ENCODE measurements at places on chromosomes 16 and 17.

GRCh38 chr17:73889439-73889838 lies 245.2 kb upstream of the SDK2 start:
- DNase-seq: no peak

GRCh38 chr16:25014500-25015147 lies 545 bp downstream of the ARHGAP17 start:
- DNase-seq: peak; percentile 58

DNA sequence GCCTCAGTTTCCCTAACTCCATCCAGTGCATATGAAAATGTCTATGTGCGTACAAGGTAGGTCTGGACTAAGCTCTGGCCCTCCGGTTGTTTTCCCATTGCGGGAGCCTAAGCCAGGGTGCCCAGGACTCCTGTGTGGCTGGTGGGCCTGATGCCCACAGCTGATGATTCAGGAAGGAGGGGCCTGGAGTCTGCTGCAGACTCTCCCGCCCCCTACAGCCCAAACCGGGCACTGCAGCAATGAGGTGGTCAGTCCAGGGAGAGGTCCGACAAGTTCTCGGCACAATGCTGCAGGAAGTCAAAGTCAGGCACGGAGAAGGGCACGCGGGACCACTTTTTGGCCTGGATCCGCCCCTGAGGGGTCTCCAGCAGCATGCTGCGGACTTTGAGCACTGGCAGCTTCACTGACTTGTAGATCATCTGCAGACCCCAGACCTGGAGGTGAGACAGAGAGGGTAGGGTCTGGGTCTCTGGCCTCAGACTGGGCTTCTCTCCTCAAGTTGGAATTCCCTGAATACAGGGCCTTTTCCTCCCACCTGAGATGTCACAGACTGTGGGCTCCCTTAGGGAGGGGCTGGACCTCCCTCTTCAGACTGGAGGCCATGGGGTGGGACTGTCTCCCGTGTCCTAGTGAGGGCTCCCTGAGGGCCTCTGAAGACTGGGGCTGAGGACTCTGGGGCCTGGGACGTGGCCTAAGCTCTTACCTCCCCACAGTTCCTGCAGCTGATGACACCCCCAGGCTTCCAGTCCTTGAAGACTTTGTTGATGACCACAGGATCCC lies 3.4 kb upstream of the ZNF385C start:
- peak; percentile 85 for DNase-seq

DNA sequence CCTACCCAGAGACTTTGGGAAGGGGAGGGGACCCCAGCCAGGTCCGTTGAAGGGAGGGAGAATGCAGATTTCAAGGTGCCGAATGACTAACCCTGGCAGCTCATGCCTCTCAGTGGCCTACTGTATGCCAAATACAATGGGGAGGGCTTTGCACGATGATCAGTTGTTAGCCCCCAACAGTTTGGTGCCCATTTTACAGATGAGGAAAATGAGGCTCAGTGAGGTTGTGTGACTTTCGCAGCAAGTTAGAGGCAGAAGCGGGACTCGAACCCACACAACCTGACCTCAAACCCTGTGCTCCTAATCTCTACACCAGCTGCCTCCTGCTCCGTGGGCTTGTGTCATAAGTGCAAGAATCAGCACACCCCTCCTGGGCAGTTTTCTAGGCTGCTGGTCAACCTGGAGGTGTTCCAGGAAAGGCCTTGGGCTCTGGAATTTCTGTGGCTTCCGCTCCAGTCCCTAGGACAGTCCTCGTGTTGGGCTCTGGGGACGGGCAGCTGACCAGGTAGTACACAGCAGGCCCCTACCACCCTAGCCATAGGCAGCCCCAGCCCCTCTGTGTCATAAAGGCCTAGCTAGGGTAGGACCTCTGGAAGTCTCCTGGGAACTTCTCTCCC lies 11.9 kb upstream of the NAGPA start:
- DNase-seq: no peak

GRCh38 chr17:79305768-79306423 lies 231.3 kb downstream of the ENGASE start:
- DNase-seq: peak; percentile 17

DNA sequence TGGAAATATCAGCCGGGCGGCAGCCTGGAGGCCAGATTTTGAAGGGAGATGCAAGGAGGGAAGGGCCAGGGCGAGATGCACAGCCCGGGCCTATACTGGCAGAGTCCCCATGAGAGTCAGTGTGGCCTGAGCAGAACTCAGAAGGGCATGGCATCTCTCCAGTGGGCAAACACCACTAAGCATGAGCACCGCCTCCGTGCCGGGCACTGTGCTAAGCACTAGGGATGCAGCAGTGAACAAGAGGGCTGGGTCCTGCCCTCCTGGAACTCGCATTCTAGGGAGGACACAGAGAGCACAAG lies 33.5 kb downstream of the TK2 start:
- no peak for DNase-seq

GRCh38 chr16:79261481-79261940 lies 339.0 kb downstream of the MAF start:
- peak; percentile 50 for DNase-seq

DNA sequence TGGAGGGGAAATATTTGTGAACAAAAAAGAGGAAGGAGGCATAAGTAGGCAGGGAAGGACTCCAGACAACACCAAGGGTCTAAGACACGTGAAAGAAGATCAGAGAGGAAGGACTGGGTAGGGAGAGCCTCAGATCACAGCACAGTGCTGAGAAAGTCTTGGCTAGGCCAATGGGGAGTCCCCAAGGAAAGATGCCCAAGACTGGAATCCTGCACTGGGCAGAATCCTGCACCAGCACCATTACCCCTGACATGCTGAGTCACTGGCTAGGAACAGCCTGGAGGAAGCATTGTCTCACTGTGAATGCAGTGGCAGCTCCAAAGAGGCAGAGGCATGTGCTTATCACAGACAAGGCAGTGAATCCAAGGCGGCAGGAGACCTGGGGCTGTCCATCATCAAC lies 19.2 kb downstream of the CLEC19A start:
- no peak for DNase-seq

DNA sequence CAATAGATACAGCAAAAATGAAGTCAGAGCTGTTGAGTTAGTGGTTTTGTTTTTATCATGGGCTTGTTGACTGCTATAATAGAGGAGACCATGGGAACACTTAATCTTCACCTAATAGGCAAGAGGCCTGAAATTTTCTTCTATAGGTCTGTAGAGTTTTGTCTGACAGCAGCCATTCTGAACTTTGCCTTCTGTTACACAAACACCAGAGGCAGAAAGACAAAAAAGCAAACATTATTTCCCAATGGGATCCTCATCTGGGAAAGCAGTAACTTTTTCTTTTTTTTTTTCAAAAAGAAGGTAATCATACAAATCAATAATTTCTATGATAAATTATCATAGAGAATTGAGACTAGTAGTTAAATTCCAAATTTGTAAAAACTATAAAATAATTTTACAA lies 494.1 kb downstream of the TOX3 start:
- no peak for DNase-seq

DNA sequence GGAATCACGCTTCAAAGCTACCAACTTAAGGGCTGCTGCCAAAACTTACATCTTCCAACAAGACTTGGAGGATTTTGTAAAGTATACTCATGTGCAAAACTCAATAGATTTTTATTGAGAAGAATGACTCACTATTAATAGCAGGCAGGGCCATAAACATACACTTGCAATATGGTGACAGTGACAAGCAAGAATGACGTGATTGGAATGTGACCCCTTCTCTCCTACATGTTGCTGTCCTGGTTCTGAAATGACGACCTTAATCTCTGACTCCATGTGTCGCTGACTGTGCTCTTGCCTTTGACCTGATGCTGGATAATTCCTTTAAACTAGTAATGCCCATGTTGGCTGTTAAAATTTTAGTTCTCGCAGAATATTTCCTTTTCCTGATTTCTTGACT lies 174.5 kb downstream of the PARN start:
- no peak for DNase-seq

DNA sequence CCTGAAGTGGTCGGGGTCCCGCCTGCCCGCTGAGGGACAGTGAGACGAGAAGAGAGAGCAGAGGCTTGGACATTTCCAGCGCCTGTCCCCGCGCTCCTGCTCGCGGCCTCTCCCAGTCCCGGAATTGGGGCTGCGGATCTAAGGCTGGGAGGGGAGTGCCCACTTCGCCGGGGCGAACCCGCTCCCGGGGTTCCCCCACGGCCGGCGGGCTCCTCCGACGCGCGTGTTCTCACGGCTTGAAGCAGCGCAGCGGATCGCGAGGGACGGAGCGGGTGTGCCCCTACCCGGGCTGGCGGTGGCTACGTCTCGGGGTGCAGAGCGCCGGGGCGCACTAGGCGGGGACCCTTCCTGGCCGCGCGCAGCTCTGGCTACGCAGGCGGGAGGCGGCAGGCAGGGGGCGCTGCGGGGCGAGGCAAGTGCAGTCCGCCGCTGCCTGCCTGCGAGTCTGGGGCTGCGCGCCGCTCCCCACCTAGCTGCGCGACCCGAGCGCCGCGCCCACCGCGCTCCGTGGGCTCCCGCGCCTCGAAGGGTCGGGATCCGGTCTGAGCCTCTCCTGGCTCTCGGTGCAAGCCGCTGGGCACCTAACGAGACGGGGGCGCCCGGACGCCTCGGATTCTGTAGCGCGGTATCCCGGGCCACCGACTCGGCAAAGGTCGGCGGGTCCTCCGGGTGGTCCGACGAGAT lies 1.2 kb downstream of the NGFR start:
- peak; percentile 75 for DNase-seq

- no peak for DNase-seq
These were observed 78.8 kb upstream of the CDYL2 start for GRCh38 chr16:80883159-80883642.

GRCh38 chr17:33218698-33219601 lies 74.1 kb downstream of the ASIC2 start:
- DNase-seq: no peak

DNA sequence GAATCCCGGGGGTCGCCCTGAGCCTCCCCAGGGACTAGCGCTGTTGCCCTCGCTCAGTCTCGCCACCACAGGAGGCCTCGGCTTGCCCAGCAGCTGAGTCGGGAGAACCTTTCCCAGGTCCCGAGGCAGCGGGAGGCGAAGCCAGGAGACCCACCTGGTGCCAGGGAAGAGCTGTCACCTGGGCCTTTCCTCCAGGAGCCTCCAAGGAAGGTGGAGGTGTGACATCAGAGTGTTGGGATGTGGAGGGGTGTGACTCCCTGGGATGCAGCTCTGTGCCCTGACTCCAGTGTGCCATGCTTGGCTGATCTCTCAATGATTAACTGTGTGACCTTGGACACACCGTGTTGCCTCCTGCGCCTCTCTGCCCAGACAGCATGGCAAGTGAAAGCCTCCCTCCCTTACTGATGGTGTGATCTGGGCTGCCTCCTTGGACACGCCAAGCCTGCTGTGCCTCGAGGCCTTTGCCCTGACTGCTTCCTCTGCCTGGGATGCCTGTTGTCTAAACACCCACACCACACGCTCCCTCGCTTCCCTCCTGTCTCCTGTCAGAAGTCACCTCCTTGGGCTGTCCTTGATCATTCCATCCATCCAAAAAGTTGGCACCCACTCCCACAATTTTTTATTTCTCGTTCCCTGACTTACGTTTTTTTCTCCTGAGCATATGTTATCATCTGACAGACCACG lies 88.0 kb downstream of the CMIP start:
- DNase-seq: no peak

GRCh38 chr16:30075503-30076275 lies at the start of gene PPP4C:
TSS of gene PPP4C (plus strand) at chr16:30075994. CDS start at chr16:30076378, 384 bp downstream.
- peak; percentile 94 for DNase-seq

DNA sequence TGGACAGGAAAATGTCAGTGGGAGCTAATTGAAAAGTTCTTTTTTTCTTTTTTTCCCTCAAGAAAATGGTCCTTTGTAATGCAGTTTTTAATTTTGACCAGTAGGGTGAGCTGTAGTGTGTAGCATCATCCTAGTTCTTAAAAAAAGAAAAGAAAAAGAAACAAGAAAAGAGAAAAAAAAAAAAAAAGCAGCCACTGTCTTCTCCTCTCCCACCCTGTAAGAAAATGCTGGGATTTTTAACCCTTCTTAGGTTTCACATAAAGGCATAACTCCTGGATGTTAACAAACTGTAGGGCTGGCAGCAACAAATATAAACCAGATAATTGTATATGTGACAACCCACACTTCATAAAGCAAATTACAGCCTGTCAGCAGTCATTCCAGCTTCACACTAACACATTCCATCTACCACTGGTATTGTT lies 78.1 kb downstream of the SKAP1 start:
- DNase-seq: no peak

DNA sequence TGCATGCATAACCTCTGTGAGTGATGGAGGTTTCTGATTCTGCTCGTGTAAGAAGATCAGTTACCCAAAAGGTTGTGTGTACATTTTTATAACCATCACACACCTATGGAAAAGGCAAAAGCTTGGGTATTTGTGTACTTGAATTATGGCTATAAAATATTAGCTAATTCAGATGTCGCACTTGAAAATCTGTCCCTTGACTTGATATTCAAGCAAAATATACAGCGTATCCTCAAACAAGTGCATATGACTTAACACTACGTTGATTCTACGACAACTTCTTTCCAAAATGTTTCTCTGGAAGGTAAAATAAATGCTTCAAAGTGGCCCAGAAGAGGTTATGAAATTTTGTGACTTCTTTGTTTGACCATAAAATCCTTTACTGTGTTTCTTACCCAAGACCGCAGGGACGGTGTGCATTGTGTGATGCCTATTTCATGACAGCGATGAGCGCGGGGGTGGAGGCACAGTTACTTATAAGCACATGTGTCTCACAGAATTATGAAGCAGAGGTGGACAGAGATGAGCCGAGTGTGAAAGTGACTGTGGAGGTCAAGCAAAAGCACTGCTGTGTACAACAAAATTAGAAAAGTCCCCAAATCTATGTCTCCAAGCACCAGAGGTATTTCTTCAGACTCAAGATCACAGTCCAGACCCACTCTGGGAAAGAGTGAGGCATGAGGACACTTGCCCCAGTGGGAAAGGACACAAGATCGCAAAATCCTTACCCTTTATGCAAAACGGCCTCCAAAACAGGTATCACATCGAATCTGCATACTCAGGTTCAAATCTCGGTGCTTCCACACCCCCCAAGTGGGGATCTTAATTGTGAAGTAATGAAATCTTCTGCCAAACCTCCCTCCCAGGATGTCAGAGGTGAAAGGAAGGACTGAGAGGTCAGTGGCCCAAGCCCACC lies 4.1 kb upstream of the HOXB9 start:
- no peak for DNase-seq

DNA sequence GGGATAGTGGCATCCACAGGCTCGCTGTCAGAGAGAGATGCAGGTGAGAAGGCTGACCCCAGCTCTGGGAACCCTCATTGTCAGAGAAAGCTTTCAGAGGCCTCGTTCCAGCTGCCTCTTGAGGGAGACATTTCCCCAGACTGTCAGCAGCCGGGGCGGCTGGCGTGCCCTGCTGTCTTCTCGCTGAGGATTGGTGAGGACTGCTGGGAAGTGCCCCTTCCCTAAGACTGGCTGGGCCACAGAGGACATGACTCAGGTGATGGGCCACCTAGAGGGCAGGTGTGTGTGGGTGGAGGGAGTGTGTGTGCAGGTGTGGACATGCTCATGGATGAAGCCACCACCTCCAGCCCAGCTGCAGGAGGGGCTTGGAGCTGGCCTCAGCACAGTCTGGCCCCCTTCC lies 25.3 kb downstream of the SPACA3 start:
- no peak for DNase-seq
